NCI-H2171 treated with DMSO at 0.1 percent for 48 hours (cell line): ENCODE measurements at places on chromosomes 6 and 20.

DNA sequence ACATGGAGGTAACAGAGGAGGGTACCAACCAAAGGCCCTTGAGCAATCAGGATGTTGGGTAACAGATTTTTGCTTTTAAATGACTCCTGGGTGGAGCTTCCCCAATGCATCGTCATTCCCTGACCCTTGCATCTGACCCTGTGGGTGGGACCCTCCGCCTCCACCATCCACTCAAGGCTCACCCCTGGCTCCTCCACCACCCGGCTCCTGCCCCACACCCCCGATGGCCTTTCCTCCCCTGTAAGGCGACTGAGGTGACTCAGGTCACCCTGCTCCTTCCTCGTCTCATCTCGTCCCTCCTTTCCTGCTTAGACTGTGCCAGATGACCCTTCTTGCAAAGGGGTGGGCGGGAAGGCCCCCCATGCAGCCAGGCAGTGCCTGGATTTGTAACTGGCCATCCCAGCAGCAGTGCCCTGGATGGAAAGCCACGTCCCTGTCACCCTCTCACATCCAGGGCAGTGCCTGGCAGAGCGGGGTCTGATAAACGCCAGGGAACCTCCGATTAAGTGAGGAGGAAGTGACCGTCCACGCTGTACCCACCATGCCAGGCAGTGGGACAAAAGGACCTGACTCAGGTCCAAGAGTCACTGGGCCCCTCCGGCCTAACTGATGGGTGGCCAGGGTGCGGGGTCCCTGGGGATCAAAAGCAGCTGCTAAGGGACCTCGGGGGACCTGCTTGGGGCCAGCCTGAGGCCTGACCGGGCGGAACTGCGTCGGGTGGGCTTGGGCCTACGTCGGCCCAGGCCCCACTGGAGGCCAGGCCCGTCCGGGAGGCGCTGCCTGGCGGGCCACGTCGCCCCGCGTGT, 624 bp upstream of the NPEPL1 start:
- no peak for DNase-seq

DNA sequence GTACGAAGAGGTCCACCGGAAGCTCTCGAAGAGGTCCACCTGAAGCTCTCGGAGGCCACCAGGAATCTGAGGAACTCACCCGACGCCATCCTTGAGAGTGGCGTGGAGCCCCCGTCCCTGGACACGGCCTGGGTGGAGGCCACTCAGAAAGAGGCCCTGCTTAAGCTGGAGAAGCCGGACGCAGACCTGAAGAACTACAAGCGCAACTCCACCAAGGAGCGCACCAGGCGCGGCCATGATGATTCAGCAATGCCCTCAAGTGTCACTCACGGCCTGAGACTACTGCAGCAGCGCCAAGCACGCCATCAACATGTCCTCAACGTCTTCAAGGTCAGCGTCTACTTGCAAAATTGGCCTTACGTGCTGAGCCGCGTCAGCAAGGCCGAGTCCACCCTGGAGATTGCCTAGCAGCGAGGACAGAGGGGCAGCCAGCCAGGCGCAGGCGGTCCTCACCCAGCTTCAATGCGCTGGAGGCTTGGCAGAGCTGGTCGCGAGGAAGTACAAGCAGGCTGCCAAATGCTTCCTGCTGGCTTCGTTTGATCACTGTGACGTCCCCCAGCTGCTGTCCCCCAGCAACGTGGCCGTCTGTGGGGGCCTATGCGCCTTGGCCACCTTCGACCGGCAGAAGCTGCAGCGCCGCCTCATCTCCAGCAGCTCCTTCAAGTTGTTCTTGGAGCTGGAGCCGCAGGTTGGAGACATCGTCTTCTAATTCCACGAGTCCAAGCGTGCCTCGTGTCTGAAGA, 7.7 kb upstream of the GJA10 start:
- DNase-seq: no peak

DNA sequence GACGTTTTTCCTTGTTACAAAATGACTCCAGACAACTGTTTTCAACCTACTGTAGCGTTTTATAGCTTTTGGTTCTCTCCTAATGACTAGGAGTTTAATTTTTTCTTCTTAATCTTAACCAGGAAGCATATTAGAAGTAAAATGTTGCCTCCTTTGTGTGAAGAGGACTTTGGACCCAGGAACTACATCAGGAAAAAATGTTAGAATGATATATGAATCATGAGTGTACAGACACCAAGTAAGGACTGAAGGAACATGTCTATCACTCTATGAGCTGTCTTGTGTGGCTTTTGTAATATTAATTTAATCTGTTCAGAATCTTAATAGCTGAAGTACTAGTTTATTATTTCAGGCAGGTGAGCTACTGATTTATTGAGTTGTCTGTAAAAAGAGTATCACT, 71.0 kb upstream of the MARCKS start:
- DNase-seq: no peak

DNA sequence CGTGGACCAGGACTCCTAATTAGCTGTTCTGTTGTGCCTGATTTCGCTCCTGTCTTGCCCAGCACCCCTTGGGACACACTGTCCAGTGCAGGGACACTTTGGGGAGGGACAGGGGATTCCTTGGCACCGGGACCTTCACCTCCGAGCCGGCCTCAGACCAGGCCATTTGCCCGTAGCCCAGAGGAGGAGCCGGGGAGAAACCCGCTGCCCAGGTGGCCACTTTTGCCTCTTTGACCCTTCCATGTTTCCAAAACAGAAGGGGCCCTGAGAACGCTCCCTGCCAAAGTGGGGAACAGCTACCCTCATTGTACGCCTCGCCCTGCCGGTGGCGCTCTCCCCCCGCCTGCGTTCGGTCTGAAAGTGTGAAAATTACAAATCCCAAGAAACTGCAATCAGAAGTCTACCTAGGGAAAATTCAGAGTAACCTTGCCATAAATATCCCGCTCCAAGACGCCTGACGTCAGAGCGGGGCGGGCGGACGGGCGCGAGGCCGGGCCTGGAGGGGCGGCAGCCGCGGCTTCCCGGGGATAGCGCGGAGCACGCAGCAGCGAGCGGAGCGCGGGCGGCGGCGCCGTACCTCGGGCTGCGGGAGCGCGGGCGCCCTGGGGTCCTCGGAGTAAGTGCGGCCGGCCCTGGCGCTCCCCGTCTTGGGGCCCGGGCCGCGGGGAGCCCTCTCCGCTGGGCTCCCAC, at the start of gene DAAM2:
DAAM2 (plus strand) TSS at position 527 of the 690 bp plus-strand sequence. CDS start 63,927 bp downstream, outside the sequence.
- DNase-seq: peak; percentile 34

- no peak for DNase-seq
Measured at GRCh38 chr6:27303613-27304272, 8.3 kb downstream of the POM121L2 start.

DNA sequence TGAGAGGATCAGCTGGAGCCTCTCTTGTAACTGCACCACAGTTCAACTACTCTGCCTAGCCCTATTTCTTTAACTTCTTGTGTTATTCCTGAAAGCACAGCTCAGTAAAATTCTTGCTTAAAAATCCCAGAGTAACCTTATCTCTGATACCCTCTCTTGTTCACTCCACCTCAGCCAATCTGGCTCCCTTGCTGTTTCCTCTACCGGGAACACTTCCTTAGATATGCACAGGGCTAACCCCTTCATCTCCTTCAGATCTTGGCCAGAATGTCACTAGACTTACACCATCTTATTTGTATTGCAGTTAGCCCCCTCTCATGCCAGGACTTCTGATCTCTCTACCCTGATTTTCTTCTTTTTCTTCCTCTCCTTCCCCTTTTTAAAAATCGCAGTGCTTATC, 2.6 kb upstream of the ZKSCAN3 start:
- DNase-seq: no peak

- no peak for DNase-seq
Measured at GRCh38 chr20:10715035-10715434, 41.2 kb upstream of the JAG1 start.
